Smooth muscle cell of the brain vasculature (primary cell): ENCODE measurements at places on chromosomes 16 and 17.

DNA sequence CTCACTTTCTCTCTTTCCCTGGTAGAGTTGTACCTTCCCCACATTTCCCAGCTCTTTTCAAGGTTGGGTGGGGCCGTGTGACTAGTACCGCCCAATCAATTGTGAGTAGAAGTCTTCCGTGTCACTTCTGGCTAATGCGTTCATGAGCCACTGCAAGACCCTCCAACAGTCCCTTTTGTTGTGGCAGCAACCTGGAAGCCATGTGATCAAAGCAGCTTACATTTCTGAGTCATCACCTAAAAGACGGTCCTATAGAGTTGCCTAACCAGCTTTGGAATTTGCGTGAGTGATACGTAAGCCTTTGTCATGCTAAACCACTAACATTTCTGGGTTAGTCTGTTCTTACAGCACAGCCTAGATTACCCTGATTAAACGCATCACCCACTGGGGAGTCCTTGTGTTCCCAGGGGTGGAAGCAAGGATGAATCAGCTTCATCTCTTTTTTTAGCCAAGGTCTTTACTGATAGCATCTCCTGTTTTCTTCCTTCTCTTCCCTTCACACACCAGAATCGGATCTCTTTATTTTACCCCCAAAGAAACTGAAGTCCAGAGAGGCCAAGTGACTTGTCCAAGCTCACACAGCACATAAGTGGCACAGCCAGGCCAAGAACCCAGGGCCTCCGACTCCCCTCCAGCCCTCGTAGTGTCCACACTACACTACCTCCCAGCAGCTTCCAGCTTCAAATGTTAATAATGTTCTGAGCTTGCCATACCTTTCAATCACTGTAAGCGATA lies 366.3 kb upstream of the XYLT1 start:
- DNase-seq: no peak

GRCh38 chr17:3583456-3583855 lies 25.8 kb downstream of the TRPV1 start:
- DNase-seq: no peak

DNA sequence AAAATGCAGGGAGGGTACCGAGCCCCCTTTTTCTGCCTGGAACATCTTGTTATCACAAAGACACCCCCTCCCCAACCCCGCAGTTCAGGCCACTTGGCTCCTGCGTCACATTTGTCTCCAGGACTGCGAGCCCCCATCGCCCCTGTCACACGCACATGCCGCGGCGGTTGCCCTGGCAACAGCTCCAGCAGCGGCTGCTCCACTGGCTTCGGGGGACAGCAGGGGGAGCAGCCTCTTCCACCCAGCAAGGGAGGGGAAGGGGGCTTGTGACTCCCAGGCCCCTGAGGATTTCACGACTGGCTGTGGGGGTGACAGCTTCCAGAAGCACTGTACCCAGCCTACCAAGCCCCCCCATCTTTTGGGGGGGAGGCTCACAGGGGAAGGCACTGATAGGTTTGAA lies 2.6 kb downstream of the BAIAP3 start:
- no peak for DNase-seq

GRCh38 chr16:26911436-26911835 lies 155.3 kb upstream of the C16orf82 start:
- no peak for DNase-seq

- DNase-seq: peak; percentile 62
These were observed 42.1 kb downstream of the TBC1D16 start for GRCh38 chr17:79993390-79994227.

DNA sequence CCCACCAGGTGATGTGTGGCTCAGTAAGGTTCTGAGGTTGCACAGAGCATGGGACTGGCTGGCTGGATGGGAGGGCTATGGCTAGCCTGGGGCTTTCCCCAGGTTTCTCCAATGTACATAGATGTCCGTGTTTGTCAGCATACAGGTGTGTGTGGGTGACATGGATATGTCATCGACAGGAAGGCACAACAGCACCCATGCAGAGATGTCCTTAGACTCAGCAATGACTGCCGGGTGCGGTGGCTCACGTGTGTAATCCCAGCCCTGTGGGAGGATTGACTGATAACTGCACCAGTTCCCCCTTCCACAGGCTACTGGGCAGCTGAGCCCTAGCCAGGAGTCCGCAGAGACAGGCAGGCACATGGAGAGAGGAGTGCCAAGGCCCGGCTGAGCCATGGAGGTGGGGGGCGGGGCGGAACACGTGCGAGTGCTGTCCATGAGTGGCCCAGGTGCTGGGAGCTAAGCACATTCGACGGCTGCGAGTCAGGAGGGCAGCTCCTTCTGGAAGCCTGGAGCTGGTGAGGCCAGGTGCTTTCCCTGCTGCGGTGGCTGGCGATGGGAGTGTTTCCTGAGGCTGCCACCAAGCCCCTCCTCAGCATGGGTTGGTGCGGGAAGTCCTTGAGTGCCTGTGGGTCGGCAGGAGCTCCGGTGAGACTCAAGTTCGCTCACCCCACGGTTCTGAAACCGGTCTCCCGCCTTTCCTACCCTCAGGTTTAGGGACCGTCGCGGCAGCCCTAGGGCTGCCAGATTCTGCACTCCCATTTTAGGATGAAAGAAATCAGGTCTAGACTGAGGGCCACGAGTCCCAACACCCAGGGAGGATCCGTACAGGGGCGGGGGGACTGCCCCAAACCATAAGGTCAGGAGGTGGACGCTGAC lies 858 bp upstream of the ASPSCR1 start:
- DNase-seq: no peak

GRCh38 chr16:68910051-68910450 lies 66.7 kb downstream of the TANGO6 start:
- no peak for DNase-seq

DNA sequence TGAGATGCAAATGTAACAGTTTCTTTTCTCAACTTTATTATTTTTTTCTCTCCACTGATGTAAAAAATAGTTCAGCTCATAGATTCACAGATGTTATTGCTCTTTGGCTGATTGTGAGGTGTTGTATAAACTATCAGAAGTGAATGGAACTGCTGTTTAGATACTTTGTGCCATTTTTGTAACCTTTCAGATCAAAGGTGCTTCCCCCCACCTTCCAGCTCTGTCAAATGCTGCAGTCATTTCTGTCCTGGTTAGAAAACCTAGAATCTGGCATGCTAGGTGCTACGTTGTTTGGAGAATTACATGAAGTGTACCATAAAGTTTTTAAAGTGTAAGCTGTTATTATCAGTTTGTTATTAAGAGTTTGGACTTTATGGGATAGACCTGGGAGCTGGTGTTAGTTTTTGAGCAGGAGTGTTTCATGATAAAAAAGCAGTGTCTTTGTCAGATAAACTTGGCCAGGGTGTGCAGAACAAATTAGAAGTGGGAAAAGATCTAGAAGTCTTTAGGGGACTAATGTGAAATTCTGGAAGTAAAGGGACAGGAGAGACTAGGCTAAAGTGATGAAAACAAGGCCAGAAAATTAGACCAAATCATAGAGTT lies 1.8 kb upstream of the WIPI1 start:
- DNase-seq: no peak

DNA sequence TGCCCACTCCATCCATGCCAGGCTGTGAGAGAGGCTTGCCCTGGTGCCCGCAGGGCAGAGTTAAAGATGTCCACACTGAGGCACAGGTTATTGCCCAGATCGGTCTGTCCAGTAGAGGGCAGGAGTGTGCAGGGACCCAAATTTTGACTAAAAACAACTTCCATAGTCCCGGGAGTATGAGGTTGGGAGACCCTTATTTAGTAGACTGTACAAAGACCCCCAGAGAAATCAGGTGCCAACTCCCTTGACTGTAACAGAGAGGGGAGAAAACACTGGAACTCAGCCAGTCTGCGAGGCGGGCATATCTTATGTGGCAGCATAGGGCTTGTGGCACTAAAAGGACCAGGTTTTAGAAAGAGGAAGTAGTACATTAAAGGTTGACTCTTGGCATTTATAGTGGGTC lies 43.4 kb downstream of the HNF1B start:
- no peak for DNase-seq

- no peak for DNase-seq
These were observed 36.6 kb upstream of the RGS9 start for GRCh38 chr17:65100316-65101140.

DNA sequence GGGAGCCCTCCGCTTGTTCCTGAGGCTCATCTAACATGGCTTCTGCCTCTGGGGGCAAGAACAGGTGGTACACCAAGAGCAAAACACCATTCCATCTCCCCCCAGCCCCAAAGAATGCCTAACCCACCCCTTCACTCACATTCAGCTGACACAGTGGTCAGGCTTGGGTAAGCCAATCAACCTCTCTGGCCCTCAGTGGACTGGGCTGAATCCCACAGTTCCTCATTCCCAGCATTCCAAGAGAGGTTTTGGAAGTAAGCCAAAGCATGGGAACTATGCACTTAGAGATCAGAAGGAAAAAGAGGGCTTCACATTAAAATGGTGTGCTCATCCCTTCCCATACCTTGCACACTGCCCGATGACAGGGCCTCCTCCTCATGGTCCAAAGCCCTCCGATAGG lies 7.8 kb downstream of the PIGS start:
- DNase-seq: no peak
